ENCODE measurements at places on chromosomes 2 and 18.

DNA sequence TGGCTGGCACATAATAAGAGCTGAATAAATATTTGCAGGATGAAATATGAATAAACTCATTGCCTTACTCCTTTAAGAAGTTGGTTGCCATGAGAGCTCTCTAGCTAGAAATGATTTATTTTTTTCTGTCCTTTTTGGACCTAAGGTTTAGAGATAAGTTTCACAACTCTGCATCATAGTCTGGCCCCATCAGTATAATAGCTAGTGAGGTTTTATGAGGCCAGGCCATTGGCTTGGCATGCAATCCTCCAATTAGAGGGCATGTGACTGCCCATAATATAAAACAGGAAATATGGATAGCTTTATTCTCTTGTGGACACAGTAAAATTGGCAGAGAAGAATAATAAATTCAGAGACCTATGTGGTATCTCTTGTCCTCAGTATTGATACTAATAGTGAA, 26.2 kb upstream of the INSIG2 start:
- peak; percentile 67 for DNase-seq

DNA sequence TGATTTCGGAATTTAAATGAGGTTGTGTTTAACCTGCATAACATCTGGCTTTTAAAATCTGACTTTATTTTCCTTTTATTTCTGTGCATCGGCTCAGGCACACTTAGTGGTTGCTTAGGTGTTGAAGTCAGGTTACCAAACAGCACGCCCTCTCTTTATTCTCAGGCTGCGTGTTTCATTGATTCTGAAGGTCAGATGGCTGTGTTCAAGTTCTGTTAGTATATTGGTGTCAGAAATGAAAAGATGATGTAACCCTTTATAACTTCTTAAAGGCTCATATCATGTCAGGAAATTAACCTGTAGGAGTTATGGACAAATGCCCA, 246.5 kb downstream of the LDLRAD4 start:
- no peak for DNase-seq

- DNase-seq: no peak
Observed at GRCh38 chr18:61001138-61001537, 332.1 kb upstream of the CDH20 start.

GRCh38 chr2:206275312-206276055, 1.0 kb downstream of the ZDBF2 start:
- DNase-seq: peak; percentile 65

- no peak for DNase-seq
Observed at GRCh38 chr2:240917009-240917683, 11.0 kb downstream of the CROCC2 start.

GRCh38 chr2:8418721-8419120, 263.1 kb upstream of the ID2 start:
- no peak for DNase-seq

GRCh38 chr18:48580782-48581181, 42.0 kb downstream of the CTIF start:
- DNase-seq: no peak

DNA sequence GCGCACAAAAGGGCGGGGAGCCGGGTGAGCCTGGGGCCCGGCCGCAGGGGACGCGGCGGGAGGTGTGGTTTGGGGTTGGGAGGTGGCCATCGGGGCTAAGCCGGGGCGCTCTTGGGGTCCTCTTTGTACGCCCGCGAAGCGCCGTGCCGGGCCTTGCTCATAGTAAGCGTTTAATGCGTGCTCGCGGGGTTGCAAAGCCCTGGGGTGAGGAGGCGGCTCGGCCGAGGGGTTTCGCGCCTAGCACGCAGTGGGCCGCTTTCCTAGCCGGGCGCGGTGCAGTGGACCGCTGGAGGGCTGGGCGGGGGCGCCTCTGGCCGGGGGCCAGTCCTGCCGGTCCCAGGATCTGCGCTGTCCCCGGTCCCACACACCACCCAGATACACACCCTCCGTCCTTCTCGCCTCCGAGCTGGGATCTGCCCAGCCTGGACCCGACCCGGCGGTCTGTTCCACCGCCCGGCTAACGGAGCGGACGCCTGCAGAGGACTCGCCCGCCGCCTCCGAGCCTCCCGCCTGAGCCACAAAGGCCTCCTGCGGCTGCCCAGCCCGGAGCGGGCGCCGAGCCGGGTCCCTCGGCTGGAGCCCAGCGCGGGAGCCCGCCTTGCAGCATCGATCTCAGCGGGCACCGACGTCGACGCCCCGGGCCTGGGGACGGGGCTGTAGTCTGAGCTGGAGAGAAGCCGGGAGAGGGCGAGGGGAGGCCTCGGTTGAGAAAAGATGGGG, 564 bp downstream of the DPYSL5 start:
- DNase-seq: no peak

- peak; percentile 53 for DNase-seq
Observed at GRCh38 chr2:219495531-219496122, 3.1 kb upstream of the GMPPA start.

- DNase-seq: no peak
Observed at GRCh38 chr2:1704631-1705556, 39.4 kb downstream of the PXDN start.

GRCh38 chr2:191228861-191229260, 16.3 kb upstream of the MYO1B start:
- no peak for DNase-seq

GRCh38 chr2:161004379-161004778, 155.8 kb upstream of the TANK start:
- peak; percentile 14 for DNase-seq

GRCh38 chr18:3193331-3193730, 26.4 kb downstream of the MYOM1 start:
- no peak for DNase-seq

GRCh38 chr2:233542507-233542906, 24.1 kb downstream of the USP40 start:
- peak; percentile 8 for DNase-seq

- DNase-seq: no peak
Observed at GRCh38 chr2:24050041-24050979, 769 bp downstream of the FKBP1B start.

DNA sequence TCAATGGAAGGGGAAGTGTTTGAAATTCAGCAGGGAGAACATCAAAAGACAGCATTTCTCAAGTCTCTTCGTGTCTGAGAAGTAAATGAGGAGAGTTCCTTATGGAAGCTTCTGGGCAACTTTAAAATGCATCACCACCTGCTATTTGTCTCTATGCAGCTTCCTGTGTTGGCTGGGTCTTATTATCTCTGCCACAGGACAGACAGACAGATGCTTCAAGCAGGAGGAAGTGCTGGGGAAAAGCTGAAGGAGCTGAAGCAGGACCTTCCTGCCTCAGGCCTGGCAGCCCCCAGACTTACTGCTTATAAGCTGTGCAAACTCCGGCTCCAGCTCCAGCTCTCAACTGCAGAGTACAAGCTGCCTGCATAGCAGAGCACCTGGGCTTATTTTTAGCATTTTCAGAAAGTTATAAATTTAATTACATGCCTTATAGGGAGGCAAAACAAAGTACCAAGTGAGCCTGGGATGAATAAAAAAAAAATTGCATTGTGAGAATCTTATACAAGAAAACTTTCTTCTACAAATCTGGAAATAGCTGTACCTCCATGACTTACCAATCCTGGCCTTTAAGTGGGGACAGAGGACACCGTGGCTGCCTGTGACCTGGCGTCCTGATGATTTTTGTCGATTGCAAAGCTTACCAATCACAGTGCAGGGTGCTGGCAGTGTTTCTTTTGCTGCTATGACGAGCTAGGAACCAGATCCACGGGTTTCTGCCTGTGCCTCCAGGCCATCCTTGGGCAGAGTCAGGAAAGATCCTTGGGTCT, 206.3 kb downstream of the SEPTIN10 start:
- no peak for DNase-seq

DNA sequence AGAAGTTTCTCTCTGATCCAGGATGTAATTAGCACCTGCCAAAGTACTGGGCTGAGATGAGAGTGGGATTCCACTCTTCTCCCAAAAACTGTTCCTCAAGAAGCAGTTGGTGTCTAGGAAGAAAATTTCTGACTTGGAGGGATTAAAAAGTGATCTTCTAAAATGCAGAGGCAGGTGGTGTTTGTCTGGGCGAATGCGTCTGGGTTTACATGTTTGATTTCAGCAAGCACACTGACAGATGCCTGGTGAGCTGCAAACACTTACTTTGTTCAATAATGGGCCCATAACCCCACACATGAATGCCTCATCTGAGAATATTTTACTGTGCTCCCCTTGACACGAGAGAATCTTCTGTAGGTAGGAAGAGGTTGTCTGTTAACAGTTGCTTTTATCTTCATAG, 24.3 kb upstream of the KCNF1 start:
- no peak for DNase-seq

GRCh38 chr2:72204786-72205503, 57.3 kb upstream of the CYP26B1 start:
- no peak for DNase-seq

GRCh38 chr2:223488814-223489213, 113.3 kb downstream of the SCG2 start:
- peak; percentile 24 for DNase-seq

DNA sequence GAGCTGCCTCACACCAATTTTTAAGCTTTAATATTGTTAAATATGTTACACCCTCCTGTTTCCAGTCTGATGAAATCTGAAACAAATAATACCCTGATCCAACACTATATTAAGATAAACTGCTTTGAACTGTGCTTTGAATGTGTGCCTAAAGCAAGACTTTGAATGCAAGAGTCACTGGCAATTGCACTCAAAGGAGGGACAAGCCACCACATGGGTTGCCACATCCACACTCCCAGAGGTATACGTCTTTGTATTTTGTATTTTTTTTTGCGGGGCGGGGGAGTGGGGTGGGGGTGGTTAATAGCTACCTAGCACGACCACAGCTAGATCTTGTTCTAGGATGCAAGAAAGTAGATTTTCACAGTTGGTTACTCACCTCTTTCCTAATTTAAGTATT, 1.8 kb upstream of the ZEB2 start:
- DNase-seq: no peak

GRCh38 chr18:14933964-14934363, 186.0 kb downstream of the ANKRD30B start:
- DNase-seq: no peak

GRCh38 chr2:217102956-217103355, 243.1 kb upstream of the TNP1 start:
- peak; percentile 29 for DNase-seq

- no peak for DNase-seq
Observed at GRCh38 chr2:234074751-234075517, 24.4 kb downstream of the SPP2 start.

DNA sequence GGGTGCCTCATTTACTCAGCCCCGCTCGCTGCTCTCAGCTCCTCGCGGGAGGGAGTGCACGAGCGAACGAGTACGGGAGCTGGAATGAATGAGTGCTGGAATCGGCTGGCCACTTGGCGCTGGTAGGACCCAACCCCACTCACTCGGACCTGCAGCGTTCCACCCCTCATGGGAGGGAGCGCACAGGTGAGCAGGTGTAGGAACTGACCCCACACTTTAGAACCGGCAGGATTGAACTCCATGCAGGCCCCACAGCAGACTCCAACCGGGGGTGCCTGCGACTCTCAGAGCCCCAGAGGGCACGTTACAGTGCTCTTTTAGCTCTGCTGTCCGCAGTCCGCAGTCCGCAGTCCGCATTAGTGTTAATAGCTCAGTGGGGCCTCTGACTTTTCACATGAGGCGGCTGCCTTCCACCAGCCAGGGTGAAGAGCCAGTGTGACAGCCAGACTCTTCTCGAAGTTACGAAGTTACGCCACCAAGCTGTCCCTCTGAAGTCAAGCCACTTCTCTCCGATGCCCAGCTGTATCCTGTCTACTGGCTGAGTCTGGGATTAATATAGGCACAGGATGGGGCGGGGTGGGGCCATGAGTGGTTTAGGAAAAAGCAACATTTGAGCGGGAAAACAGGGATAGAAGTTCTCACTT, 102.7 kb upstream of the ARHGAP15 start:
- no peak for DNase-seq

DNA sequence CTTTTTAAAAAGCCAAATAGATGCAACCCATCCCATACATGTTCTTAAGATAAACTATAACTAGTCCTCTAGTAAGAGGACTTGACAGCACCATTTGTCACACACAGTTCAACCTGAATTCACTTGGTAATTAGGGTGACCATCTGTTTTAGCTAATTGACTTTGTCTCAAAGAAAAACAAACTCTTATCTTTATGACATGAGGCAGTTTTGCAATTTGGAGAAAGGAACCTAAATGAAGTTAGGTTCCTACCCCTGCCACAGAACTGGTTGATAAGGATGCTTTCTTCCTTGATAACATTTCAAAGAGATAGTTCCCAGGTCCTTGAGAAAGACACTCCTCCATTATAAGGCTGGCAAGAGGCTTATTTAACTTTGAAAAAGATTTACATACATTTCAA, 57.4 kb upstream of the LRRTM1 start:
- no peak for DNase-seq

DNA sequence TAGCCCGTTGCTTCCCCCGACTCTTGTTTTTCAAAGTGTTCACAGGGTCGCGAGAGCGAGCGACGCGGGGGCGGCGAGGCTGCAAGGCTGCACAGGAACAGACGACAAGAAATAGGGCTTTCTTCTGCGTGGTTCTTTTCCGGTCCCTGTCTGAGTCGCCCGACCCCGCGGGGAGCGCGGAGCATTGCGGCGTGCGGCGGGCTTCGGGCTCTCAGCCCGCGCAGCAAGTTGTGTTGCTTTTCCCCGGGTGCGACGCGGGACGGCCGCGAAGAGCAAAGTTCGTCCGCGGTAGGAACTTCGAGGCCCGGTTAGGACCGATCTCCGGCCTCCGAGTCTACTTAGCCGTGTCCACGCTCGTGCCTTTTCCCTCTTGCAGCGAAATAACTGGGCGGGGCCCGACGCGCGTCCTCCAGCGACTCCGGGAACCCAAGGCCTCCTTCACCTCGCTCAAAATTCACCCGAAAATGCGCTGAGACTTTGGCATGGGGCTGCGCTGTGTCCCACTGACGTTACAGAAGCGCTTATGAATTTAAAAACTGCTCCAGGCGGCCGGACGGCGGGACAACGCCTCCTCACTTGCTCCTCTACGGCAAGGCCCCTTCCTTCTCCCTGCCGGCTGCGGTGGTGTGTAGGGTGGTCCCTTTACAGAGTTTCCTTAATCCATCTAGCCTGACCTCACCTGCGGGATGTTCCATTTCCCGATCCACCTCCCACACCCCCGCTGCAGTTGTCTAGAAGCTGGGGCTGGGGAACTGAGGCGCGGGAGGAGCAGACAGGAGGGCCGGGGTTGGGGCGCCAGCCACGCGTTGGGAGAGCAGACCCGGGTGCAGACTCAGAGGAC, 1.5 kb upstream of the BCL2L11 start:
- DNase-seq: no peak

DNA sequence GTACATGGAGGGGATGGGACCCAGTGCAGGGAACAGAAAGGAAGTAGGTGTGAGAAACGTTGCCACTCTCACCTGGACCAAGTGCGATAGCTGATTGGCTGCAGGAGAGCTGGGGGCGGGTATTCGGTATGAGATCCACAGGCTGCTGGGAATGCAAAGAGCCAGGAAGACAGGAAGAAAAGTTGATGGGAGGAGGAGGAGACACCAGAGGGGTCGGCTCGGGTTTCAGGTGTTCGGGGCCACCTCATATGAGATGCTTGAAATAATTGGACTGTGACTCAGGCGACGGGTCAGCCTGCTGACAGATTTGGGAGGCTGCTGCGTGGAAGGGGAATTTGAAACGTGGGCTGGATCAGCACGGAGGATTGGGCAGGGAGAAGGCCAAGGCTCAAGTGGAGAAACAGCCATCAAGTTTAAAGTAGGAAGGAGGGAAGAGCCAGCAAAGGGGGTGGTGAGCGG, 65.1 kb downstream of the MRPS9 start:
- DNase-seq: peak; percentile 49

GRCh38 chr2:118148809-118149208, 60.5 kb downstream of the INSIG2 start:
- DNase-seq: no peak
